ENCODE measurements at places on chromosomes 4 and X.

DNA sequence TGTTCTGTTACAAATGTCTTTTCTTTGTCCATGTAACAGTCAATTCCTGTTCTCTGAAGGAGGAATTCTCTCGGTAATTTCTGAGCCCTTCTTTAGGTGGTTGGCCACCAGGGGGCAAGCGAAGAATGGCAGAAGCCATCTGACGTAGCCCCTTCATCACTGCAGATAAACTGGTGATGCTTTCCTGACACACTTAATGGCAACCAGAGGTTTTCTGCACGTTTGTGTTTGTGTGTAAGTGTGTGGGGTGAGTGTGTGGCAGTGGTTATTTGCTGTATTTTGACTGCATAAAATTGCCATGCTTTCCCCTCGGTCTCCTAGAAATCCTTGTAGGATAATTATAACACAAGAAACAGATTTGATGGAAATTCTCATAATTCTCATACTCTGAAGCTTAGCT, 64.8 kb upstream of the STOX2 start:
- DNase-seq = no peak

- DNase-seq = no peak
Measured at GRCh38 chrX:3609810-3610209, 103.6 kb downstream of the PRKX start.

DNA sequence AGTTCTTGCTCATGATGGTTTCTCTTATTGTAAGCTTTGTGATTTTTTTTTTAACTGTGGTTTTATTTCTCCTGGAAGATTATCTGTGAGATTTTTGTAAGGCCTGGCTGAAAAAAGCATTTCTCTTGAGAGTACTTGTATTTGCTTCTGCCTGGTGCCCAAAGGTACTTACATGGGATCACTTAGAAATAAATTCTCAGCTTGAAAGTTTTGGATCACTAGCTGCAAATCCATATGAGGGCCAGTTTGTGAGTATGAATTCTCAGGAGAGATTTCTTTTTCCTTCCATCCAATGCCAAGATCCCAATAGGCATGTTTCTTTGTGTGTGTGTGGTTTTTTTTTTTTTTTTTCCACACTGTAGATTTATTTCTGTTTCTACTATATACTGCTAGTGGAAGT, 1884.7 kb upstream of the PCDH7 start:
- DNase-seq = no peak

DNA sequence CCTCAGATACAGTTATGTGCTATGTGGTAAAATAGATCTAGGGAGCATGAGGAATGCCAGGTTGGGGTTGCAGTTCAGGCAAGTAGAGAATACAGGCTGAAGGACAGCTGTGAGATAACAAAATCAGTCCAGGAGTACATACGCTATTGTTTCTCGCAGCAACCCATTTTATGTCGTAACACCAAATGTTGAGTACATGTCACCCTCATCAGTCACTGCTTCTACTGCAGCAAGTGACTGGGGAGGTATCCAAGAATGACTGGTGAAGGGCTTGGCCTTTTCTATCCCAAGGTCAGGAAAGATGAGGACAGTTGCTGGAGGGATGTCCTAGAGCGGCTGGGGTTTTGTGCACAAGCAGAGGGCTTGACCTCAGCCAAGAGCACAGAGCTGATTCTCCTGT, 172.1 kb downstream of the CBR4 start:
- no peak for DNase-seq

DNA sequence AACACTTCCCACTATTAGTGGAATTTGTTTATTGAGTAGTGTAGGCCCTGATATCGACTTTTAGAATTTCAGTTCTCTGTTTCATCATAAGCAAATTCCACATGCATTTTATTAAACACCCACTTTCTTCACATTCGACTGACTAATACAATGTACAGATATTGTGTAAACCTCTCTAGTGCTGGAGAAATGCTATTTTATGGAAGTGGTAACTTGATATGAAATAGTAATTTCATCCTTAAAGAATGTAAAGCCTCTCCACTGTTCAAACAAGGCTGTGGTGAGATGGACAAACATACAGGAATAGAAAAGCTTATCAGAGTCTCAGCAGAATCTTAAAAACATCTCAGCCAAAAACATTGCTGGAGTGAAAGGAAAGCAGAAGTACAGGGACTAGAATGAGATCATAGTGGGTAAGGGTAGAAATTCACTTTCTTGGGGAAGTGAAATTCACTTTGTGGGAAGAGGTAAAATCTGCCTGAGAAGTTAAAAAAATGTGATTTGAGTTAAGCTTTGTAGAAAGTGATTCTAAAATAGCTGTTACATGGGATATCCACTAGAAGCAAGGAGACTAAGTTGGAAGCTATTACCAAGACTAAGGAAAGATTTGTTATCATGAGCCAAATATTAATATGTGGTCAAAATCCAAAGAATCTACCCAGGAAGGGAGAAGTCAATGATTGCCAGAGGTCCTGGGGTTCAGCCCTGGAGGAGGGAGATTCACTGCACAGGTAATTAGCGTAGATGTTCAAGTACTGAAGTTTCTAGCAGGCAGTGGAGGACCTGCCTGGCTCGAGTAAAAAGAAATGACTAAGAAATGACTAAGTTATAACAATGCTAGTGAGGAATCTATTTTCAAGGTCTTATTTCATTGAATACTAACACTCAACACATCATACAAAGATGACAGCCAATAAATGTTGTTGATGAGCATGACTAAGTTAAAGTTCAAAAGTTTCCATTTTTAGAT, 398.3 kb upstream of the FAM47C start:
- no peak for DNase-seq

DNA sequence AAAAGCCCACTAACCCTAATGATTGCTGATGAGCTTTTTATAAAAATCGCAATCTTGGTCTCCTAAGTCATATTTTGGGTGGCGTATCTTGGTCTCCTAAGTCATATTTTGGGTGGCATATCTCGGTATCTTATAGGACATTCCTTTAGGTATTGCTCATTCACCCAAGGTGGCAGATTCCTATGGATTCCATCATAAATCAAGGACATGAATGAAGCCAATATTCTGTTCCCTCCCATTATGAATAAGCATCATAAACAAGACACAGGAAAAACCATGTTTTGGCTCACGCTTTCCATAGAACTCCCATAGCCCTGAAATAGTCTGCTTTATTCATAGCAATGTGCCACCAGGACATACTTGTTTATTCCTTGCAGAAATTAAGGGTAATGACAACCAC, 95.0 kb upstream of the CD99 start:
- no peak for DNase-seq

DNA sequence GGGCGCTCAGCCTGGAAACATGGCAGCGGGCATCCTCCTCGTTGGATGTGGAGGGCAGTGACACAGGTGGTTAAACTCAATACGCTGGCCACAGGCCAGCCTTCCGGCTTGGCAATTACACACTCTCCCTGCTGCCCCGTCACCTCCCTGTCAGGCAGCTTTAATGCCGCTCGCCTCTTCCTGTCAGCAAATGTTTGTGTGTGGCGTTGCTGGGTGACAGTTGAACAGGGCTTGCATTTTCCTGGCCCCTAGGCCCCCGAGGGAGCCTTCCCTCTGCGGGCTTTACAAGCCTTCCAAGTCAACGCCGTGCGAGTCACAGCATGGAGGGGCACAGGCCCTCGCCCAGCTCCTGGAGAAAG, 620.0 kb downstream of the BCOR start:
- DNase-seq = no peak

DNA sequence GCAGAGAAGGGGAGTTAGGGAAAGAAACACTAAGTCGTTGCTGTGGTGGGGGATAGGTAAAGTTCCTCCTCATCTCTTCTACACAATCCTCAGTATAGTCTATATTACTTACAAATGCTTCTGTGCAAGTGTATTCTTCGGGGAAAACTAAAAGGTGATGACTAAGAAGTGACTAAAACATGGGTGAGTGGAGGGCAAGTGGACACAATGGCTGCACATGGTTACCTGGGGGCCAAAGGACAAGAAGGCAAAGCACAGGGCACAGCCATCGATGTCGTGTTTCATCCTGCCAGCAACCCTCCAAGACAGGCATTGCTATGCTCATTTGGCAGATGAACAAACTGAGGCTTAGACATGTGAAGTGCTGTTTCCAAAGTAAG, 35.5 kb upstream of the CCKAR start:
- no peak for DNase-seq

- no peak for DNase-seq
Measured at GRCh38 chr4:94678896-94679295, 78.9 kb upstream of the BMPR1B start.

- no peak for DNase-seq
Measured at GRCh38 chr4:121778991-121779628, 14.1 kb upstream of the SMIM43 start.

GRCh38 chr4:147786031-147786430, 54.1 kb downstream of the ARHGAP10 start:
- no peak for DNase-seq

GRCh38 chrX:31228909-31229308, 157.1 kb upstream of the FTHL17 start:
- no peak for DNase-seq

GRCh38 chr4:110641218-110641617, 18.3 kb upstream of the PITX2 start:
- no peak for DNase-seq

GRCh38 chrX:39596437-39596836, 501.3 kb downstream of the BCOR start:
- no peak for DNase-seq

DNA sequence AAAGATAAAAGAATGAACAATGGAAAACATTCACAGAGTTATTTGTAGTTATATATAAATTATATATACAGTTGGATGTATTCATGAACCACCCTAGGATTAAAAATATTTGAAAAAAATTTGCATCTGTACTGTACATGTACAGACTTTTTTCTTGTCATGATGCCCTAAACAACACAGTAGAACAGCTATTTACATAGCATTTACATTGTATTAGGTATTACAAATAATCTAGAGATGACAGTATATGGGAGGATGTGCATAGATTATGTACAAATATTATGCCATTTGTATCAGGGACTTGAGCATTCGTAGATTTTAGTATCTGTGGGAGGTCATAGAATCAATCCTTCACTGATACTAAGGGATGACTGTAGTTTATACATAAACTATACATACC, 44.8 kb downstream of the GSTCD start:
- DNase-seq = no peak

DNA sequence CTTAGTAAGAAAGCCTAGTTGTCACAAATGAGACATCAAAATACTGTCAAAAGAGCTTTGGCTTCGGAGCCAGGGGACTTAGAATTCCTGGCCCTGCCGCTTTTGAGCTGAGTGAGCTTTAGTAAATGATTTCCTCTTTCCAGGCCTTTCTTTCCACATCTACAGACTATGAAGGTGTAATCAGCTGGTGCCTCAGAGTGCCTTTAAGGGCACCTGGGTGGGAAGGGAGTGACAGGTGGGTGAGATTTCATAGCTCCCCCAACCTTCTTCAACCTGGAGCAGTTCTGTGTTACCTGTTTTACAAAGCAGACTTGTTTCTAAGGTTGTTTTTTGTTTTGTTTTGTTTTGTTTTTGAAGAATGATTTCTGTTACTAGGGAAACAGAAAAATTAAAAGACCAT, 154.7 kb upstream of the BOD1L1 start:
- no peak for DNase-seq

DNA sequence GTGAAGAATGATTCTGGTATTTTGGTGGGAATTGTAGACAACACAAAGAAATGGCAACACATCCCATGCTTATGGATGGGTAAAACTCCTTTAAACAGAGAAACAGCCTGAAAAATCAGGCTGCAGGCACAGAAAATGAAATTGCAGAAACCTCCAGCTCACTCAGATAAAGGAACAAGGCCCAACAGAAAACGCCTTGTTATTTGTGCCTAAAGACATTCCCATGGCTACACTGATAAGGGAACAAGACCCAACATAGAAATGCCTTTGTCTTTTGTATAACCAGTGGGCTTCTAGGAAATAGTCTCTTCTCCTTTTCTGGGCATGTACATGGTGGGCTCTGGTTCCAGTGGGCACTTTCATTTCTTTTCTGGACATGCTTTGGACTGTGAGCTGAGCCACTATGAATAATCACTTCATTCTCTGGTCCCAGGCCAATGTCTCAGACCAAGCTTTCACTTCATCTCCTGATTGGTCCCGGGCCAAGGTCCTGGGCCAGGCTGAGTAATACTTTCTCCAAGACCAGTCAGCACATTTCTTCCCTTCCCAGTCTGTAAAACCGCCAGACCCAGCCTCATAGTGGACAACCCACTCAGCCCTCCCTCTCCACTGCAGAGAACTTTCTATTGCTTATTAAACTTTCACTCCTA, 160.5 kb downstream of the TBX22 start:
- DNase-seq = no peak

GRCh38 chrX:18931972-18932371, 51.9 kb downstream of the PHKA2 start:
- no peak for DNase-seq

GRCh38 chrX:150767475-150768131, 74.4 kb downstream of the MTMR1 start:
- DNase-seq = no peak
